NB4 (cell line): ENCODE measurements at places on chromosomes 7 and 10.

DNA sequence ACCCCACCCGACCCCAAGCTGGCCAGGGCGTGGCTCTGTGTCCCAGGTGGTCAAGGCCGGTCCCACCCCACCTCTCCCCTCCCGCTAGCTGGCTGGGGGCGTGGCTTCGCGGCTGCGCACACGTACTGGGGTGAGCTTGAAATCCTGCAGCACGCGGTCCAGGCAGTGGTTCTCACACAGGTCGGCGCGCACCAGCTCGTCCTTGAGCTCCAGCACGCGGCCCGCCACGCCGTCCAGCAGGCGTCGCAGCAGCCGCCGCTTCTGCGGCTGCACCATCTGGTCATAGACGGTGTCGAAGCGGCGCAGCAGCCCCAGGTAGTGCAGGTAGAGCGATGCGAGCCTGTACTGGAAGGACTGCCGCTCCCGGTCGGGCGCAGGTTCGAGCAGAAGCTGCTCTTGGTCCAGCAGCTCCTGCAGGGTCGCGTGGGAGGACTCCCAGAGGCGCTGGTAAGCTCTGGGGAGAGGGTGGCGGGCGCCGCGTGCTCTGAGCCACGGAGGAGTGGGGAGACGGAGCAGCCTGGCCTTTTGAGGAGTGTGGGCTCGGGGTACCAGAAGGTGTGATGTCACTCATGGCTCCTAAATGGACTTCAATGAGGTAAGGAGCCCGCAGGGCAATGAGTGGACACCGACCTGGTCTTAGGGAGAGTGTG lies 5.8 kb downstream of the H2BK1 start:
- no peak for DNase-seq

DNA sequence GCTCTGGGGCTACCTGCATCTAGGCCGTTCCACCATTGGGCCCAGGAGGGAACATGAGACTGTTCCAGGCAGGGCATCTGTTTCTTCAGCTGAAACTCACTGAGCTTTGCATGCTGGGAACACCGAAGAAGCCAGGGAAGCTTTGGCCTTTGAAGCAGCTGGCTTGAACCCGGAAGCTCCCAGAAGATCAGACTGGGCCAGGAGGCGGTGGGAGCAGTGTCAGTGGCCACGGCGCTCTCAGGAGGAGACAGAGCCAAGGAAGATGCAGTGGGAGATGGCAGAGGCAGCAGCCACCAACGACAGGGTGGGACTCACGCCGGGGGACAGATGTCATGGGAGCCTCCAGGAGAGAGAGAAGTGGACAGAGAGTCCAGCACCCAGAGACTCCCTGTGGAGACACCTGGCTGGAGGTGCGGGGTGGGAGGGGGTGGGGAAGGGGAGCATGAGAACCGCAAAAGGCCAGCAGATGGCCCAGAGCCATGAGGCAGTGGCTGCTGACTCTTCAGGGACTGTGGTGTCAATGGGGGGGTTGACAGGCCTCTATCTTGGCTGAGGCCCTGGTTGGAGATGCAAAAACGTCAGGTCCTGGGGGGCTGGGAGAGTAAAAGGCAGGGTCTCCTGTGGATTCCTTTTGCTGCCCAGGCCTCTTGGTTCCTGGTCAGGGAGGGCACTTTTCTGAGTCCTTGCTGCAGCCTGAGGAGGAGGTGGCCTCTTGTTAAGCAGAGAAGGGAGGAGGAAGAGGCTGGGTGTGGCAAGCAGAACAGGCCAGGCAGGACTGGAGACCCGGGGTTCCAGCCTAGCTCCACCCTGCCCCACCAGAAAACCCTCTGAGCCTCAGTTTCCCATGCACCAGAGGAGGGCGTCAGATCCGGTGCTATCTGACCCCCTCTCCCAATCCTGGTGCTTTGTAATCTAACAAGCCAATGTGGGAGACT lies 6.3 kb upstream of the AQP1 start:
- no peak for DNase-seq

GRCh38 chr7:40808378-40808942 lies 673.7 kb downstream of the SUGCT start:
- DNase-seq = no peak

- no peak for DNase-seq
Observed at GRCh38 chr10:88980247-88980646, 10.4 kb upstream of the FAS start.

GRCh38 chr10:49512121-49512809 lies 26.7 kb downstream of the ERCC6 start:
- DNase-seq = peak; percentile 66

DNA sequence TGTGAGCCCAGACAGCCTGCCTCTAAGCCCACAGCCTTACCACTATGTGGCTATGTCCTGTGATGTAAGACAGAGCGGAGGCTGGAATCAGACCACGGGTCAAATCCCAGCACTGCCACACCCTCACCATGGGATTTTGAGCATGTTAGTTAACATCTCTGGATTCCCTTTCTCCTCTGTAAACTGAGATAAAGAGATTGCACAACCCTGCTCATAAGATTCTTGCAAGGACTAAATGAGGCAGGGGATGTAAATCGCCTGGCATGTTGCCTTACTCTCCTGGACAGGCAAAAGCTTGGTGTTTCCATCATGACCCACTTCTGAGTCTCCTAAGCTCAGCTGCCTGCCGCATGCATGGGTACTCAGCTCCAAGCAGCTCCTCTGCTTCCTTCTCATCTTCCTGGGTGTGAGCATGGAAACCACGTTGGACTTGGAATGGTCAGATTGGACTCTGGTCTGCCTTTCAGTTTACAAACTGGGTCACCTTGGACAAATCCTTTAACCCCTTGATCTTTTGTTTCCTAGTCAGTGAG lies 41.3 kb upstream of the MTURN start:
- no peak for DNase-seq

GRCh38 chr10:71239946-71240795 lies 27.8 kb downstream of the UNC5B start:
- DNase-seq = no peak

DNA sequence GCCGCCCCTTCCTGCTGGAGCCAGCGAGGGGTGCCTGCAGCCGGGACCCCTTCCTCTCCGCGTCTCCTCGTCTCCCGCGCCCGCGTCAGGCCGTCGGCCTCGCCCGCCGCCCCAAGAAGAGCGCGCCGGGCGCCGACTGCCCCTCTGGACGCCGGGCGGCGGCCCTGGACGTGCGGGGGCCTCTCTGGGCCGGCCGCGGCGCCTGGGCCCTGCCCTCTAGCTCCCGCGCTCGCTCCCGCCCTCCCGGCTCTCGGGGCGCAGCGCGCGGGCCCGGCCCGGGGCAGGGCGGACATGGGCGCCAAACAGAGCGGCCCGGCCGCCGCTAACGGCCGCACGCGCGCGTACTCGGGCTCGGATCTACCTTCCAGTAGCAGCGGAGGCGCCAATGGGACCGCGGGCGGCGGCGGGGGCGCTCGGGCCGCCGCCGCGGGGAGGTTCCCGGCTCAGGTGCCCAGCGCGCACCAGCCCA lies 704 bp downstream of the ZNRF2 start:
- no peak for DNase-seq

DNA sequence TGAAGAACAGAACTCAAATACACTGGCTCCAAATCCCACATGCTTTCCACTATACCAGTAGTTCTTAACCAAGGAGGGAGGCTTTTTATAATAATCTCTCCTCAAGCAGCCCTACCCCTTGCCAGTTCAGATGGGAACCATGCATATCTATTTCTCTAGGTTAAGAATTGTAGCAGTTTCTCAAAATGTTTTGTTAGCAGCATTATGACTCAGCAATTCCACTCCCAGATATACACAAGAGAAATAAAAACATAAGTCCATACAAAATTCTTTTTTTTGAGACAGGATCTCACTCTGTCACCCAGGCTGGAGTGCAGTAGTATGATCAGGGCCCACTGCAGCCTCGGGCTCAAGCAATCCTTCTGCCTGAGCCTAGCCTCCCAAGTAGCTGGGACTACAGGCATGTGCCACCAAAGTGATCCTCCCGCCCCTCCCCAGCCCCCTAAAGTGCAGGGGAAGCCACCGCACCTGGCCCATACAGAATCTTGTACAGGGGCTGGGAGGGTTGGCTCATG lies 18.1 kb downstream of the YWHAG start:
- no peak for DNase-seq
